ENCODE measurements at places on chromosomes 12 and 14. TPM values are rescaled to one million over a fixed set of nuclear protein-coding genes. Genes with fewer than 3 reads are reported as not detected.

The ACSS3 gene
- total RNA-seq = 8.9 TPM

The MYF5 gene
- not detected for total RNA-seq

The ADAMTS20 gene
- total RNA-seq = 0.14 TPM

The OTOGL gene
- under 0.01 TPM for total RNA-seq

The PTPN21 gene
- total RNA-seq = 9.2 TPM

The POTEG gene
- not detected for total RNA-seq

The OTX2 gene
- not detected for total RNA-seq

The MLH3 gene
- 25.8 TPM for total RNA-seq

The APOF gene
- total RNA-seq = not detected

The TAS2R7 gene
- total RNA-seq = not detected

The ZNF891 gene
- total RNA-seq = 0.89 TPM

The KRT79 gene
- not detected for total RNA-seq

The GLT1D1 gene
- not detected for total RNA-seq

The EML1 gene
- 7.7 TPM for total RNA-seq

The AKAP5 gene
- total RNA-seq = 3.6 TPM

The CCDC177 gene
- not detected for total RNA-seq

The FMNL3 gene
- 50.0 TPM for total RNA-seq

The LRP1 gene
- total RNA-seq = 769 TPM

The CPM gene
- 3.0 TPM for total RNA-seq

The CFAP251 gene
- total RNA-seq = 6.1 TPM

The KCNK10 gene
- not detected for total RNA-seq

The AQP6 gene
- total RNA-seq = not detected

The FGD4 gene
- 0.59 TPM for total RNA-seq

The HOXC6 gene
- total RNA-seq = 4.7 TPM

The MGAT4C gene
- under 0.01 TPM for total RNA-seq

The NINJ2 gene
- not detected for total RNA-seq

The ARHGEF25 gene
- 36.2 TPM for total RNA-seq

The CCDC88C gene
- total RNA-seq = 0.59 TPM
